ENCODE measurements at places on chromosomes 7 and 10. TPM values are rescaled to one million over a fixed set of nuclear protein-coding genes. Genes with fewer than 3 reads are reported as not detected.

- no peak for DNase-seq
Measured at GRCh38 chr10:23824822-23825221, 384.1 kb upstream of the KIAA1217 start.

SFXN4 gene
- 22.1 TPM for polyA plus RNA-seq

GRCh38 chr10:5206799-5207198, 10.2 kb downstream of the AKR1C4 start:
- no peak for DNase-seq

CCDC71L gene
- polyA plus RNA-seq = 14.4 TPM

- DNase-seq = peak; percentile 14
Measured at GRCh38 chr7:51009716-51010496, 227.2 kb upstream of the GRB10 start.
